Dorsolateral prefrontal cortex (tissue), 122 donors: ENCODE measurements at places on chromosomes 4 and X.

DNA sequence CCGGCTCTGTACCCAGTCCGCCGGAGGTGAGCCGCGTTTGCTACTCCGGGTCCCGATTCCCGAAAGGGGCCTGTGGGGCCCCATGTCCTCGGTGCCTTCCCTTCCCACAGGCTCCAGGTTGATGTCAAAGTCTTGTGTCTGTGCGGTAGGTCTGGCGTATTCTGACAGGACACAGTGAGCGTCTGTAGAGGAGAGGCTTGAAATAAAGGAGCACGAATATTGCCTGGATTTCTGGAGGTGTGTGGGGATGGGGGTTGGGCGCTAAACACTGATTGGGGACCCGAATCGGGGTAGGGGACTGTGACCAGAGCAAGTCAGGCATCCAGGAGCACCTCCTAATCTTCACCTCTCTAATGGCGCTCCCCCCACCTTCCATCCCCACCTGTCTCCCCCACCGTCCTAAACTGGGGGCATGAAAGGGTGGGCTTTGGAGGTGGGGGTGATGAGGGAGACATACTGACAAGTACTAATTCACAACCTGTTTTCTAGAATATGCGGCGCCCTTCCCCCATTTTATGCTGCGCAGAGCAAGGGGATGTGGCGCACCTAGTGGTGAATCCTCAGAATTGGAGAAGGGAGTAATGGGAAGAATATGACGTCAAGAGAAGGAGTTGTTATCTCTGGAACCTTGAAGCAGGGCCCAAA, 855 bp downstream of the GPRASP2 start:
- DNase-seq: peak; percentile 64

GRCh38 chrX:153708415-153708814, 15.8 kb downstream of the BCAP31 start:
- DNase-seq: peak; percentile 81

DNA sequence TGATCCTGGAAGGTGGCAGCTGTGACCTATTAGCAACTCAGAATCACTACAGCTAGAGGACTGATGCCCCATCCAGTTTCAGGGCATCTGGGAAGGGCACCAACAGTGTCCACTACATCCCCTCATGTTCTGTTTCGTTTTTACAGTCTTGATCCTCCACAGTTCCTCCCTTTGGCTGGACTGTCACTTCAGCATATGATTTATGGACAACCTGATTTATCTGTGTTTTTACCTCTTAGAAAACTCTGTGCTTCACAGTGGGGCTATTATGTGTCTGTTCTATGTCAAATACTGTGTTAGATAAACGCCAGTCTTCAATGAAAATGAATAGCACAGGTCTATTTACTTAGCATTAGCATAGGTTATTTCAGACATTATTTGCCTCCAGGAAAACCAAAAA, 63.1 kb upstream of the GRPR start:
- DNase-seq: no peak

DNA sequence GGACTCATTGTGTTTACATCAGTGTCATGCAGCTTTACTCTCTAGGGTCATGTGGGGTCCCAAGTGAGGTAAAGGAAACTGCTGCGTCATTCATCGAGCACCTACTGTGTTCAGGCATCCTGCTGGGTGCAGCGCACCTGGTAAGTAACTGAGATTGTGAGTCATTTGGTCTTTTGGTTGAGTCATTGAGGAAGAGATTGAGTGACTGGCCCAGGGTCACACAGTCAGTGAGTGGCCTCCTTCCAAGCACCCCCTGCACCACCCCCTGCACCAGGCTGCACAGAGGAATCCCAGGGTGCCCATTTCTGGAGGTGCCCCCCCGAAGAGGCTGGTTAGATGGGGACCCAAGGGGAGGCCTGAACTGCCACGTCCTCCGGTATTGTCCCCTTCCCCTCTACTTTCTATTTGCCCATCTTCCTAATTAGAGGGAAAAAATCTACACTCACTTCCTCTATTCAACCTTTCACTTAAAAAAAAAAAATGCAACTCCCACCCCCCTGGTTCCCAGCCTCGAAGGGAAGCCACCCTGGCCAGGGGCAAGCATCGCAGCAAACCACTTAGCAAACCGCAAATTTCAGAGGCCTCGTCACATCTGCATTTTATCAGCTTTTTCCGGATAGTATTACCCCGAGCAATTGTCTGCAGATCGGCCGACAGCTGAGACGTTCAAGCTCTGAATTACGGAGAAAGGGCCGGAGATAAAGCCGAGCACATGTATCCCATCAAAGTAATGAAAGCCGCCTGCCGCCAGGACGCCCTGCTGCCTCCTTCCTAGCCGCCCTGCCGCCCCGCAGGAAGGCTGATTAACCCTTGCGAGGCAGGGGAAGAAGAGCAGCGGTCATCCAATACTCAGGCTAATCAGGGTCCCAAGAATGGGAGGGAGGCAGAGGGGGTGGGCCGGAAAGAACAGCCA, 96.3 kb upstream of the MSX1 start:
- DNase-seq: no peak

DNA sequence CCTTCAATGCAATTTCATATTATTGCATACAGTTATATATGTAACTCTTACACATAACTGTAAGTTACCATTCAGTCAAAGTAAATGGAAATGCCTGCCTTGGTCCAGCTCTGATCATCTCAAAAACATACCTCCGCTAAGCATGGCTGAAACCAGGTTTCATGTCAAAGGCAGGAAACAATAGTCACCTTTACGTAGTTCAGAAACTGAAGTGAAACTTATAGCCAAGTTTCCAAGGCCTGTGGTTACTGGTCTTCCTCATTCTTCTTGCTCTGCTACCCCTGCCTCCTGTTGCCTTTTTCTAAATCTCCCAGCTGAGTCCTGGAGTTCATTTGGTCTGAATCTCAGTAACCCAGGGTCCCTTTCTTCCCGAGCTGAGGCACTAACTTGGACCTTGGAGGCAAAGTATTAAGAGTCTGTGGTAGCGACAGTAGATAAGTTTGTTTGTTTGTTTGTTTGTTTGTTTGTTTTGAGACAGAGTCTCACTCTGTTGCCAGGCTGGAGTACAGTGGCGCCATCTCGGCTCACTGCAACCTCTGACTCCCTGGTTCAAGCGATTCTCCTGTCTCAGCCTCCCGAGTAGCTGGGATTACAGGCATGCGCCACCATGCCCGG, 30.8 kb downstream of the DAPP1 start:
- no peak for DNase-seq

DNA sequence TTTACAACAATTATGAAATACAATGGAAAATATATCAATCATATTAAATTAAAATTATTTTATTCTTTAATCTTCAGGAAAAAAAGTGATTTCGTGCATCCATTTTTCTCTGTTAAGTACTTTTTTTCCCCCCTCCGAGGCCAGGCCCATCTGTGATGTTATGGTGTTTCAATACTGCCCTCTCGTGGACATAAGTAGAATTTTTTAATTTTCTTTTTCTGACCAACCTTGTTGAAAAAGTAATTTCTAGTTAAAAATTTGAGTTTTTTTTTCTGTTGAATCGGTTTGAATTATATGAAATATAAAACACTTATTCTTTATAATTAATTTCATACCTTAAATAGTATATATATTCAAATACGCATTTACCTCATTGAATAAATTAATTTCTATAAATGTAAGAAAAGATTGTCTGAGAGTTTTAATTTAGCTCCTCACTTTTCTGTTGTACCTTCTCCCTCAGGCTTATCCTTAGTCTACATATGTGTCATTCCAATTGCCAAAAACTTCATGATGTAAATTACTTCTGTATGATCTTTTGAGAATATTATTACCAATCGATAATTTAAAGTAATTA, 175.8 kb upstream of the TECRL start:
- peak; percentile 27 for DNase-seq

GRCh38 chrX:48468247-48468671, 1.8 kb downstream of the SLC38A5 start:
- no peak for DNase-seq

DNA sequence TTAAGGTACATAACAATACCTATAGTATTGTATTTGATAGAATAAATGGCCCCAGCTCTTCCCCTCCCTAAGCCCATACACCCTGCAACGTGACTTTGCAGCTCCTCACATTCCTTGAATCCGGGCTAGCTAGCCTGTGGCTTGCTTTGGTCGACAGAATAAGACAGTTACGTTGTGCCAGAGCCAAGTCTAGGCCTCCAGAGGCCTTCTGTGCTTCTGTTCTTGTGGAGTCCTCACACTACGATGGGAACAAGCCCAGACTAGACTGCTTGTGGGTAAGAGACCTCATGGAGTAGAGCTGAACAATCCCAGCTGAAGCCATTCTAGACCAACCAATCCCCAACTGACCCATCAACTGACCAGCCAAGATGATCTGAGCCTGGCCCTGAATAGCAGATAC, 102.4 kb upstream of the PLAC1 start:
- DNase-seq: no peak

- no peak for DNase-seq
Observed at GRCh38 chr4:180380733-180381132, 1862.5 kb upstream of the TENM3 start.

DNA sequence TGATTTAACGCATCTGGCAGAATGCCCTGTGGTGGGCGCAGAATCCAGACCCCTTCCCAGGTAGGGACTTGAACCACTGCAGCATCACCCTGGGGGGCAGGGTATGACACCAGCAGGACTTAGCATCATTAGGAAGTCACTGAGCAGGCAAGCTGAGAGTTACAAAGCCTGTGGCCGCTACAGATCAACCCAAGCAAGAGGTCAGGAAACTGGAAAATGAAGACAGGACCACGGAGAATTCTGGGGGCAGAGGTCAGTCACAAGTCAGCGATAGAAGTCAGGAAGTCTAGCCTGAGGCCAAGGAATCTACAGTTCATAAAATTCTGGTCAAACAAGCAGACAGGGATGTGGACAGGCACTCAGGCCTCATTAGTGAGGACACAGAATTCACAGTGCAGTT, 108.4 kb downstream of the CHIC2 start:
- no peak for DNase-seq

DNA sequence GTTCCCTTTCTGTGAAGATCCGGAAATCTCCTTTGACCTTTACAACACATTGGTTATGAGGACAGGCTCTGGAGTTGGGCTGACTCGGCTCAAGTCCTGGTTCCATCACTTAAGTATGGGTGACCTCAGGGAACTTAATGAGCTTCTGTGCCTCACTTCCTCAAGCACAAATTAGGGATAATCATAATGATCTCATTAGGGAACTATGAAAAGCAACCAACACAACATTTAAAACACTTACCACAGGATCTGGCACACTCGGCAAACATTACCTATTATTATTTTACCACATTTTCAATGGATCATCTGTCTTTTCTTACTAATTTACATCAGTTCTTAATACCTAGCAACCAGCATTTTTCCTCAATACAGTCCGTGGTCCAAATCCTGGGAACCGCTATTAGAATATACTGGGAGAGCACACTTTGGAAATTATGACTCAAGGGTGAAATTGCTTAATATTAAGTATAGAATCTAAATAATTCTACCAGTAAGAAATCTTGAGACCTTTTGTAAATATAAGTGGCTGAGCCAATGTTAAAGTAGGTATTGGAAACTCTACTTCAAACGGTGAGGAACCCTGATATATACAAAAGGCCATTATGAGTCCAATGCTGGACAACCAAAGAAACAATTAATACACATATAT, 19.6 kb downstream of the ADGRA3 start:
- no peak for DNase-seq

- DNase-seq: peak; percentile 57
Observed at GRCh38 chrX:3638280-3638873, 75.1 kb downstream of the PRKX start.

- DNase-seq: no peak
Observed at GRCh38 chrX:78931814-78932213, 13.4 kb upstream of the P2RY10 start.

DNA sequence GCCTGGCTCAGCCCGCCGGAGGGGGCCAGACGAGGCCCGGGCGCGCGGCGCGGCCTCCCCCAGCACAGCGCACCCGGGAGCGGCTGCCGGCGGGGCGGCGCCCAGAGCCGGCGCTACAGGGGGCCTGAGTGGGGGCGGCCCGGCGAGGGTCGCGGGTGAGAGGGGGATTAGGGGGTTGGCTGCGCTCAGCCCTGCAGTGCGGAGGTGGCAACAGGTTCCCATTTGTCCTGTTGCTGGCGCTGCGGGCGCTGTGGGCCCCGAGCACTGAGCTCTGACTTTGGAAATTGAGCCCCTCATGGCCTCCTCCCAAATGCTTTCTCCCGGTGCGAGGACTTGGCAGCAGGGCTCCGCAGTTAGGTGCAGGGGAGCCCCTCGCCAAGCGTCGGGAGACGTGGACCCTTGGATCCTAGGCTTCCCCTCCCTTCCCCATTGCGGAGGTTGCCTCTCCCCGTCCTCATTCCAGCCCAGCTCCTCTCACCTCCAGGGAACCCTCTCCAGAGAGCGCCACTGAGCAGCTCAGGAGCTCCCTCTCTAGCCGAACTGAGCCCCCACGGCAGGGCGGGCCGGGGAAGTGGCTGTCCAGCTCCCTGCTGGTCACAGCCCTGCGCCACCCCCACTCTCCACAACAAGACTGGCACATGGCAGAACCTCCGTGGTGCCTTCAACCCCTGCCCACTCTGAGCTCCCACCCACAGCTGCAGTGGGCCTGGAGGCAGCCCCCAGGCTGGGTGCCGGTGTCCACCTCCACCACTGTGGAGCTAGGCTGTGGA, 2.5 kb upstream of the DUSP9 start:
- DNase-seq: no peak

GRCh38 chr4:137896221-137896737, 345.9 kb downstream of the SLC7A11 start:
- no peak for DNase-seq

DNA sequence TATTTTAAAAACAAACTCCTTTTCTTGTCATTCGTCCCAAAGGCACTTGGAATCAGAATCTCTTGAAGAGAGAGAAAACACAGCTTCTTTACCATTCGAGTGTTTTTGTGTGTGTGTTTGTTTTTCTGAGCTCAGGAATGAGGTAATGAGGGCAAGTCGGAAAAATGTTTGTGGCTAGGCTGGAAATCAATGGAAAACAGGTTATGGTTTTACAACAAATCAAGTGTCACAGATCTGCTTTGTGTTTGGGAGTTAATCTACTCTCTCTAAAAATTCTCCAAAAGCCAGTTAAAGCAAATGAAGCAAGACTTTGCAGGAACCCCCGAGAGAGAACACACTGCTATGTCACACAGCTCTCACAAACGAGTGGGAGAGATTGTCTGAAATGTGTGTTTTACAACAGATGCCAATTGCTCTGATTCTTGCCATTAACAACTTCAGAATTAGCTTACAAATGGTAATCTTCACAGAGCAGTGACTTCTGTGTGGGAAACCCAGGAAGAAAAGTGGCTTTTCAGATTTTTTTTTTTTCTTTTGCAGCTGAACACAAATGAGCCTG, 264.1 kb downstream of the CBLL2 start:
- DNase-seq: no peak

- no peak for DNase-seq
Observed at GRCh38 chrX:104211187-104211586, 43.5 kb downstream of the ESX1 start.

GRCh38 chr4:82124365-82124764, 249.4 kb downstream of the HNRNPD start:
- no peak for DNase-seq

DNA sequence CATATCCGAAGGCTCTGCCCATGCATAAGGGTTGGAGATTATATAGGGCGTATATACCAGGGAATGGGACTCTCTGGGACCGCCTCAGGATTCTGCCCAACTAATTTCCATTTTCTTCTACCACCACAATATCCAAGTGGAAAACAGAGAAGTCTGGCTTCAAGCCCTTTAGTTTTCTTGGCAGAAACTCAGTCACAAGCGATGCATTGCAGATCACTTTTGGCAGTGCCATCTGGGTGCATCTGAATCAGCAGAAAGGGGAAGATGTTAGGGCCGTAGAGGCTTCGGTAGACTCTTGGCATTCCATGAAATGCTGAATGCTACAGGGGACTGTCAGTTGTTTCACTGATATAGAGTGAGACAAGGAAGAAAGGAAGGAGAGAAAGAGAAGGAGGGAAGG, 94.1 kb upstream of the FAM9B start:
- no peak for DNase-seq
